NCI-H510A treated with DMSO at 0.1 percent for 48 hours (cell line): ENCODE measurements at places on chromosomes 1 and 21.

DNA sequence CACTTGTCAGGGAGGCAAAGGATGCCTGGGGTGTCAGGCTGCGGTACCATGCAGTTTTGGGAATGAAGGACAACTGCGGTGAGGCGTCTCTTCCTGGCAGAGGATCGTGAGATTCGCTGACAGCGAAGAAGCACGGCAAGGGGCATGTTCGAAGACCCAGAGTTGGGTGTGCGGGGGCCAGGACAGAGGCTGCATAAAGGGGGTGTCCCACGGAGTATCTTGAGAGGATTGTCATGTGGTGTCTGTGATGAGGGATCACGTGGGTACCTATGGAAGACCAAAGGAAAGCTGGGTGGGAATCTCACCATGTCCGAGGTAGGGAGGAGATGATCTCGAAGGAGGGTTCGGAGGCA is 372 bp downstream of the SLC25A44 start:
- no peak for DNase-seq

GRCh38 chr1:71461416-71461815 is 380.6 kb upstream of the ZRANB2 start:
- DNase-seq: no peak

DNA sequence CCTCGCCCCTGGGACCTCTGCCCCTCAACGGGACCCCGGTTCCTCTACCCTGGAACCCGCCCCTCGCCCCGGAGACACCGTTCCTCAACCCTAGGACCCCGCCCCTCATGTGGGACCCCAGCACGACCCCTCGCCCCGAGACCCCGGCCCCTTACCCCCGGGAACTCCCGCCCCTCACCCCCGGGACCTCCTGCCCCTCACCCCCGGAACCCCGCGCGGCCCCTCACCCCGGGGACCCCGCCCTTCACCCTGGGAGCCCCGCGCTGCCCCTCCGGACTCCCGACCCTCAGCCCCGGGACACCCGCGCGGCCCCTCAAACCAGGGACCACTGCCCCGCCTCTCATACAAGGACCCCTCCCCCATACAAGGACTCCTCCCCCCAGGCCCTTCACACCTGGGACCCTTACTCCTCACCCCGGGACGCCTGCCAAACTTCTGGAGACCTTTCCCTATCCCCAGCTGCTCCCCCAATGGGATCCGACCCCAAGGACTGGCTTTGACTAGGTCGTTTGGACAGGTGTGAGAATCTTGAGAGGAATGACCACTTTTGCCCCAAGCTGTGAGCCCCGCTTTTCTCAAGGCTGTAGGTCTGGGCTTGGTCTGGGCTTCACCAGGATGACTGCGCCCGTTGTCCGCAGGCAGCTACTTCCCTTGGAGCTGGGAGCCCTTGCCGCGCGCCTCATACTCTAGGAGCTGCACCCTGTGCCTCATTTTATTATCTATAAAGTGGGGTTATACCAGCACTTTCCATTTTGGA is 843 bp downstream of the DIP2A start:
- no peak for DNase-seq

- no peak for DNase-seq
Measured at GRCh38 chr1:234706199-234706598, 96.2 kb upstream of the IRF2BP2 start.

GRCh38 chr1:200243042-200243437 is 166.8 kb downstream of the ZNF281 start:
- no peak for DNase-seq

DNA sequence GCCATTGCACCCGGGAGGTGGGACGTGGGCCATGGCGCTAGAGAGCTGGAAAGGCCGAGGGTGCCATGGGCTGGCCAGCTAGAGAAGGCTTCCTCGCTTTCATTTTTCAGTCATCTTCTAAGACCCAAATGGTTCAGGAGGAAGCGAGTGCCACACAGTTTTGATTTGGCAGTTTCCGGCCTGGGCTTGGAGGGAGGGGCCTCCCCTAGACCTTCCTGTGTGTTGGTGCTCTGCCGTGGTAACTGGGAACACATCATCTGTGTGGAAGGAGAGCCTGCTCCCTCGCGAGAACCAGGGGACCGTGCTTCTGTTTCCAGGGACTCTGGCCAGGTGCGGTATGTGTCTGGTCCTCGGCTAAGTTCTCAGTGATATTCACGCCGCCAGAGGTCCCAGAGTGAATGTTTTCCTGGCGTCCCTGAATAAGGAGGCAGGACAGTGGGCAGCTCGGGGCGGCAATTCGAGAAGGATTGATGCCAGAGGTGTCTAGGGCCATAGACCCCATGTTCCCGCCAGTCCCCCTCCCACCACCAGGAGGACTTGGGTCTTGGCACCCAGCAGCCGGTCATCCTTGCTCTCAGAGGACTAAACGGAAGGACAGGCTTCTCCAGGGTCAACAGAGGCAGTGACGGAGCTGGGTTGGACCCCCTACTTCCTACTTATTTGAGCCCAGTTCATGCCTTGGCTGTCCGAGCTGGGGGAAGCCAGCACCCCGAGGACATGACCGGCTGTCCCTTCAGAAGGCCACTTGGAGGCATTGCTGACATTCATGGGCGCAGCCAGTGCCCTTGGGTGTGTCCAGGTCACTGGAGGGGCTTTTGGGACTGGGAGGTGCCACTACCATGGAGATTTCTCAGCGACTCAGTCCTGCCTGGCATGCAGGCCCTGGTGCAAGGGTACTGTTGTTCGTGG is 2.7 kb upstream of the NPHP4 start:
- no peak for DNase-seq

- DNase-seq: no peak
Measured at GRCh38 chr1:35555212-35555584, 2.0 kb downstream of the KIAA0319L start.
